T-helper 1 cell treated with Interleukin-12 subunit alpha and Interleukin-12 subunit beta and Interleukin-4 antibody, amounts not matched to agents 30 ng/mL and 1 ng/mL, for 36 hours (primary cell): ENCODE measurements at places on chromosomes 3 and 15. TPM values are rescaled to one million over a fixed set of nuclear protein-coding genes. Genes with fewer than 3 reads are reported as not detected.

ASTE1 gene
- total RNA-seq = 10.8 and 16.4 TPM in 2 replicates

DUOXA1 gene
- 0.42 TPM in 1 of 2 replicates, not detected in the other for total RNA-seq

LZTFL1 gene
- 7.6 and 7.8 TPM in 2 replicates for total RNA-seq

CHRD gene
- total RNA-seq = not detected in 2 replicates

CFAP161 gene
- not detected in 2 replicates for total RNA-seq

CHRM5 gene
- not detected in 2 replicates for total RNA-seq
